Neural progenitor cell (in vitro differentiated cells): ENCODE measurements at places on chromosomes 7 and 10. TPM values are rescaled to one million over a fixed set of nuclear protein-coding genes. Genes with fewer than 3 reads are reported as not detected.

ADAM22 gene
- 10.7 and 13.7 TPM in 2 replicates for total RNA-seq

SPAM1 gene
- total RNA-seq, result not detected in 2 replicates

SPDYE11 gene
- total RNA-seq, result not detected in 2 replicates

DNA sequence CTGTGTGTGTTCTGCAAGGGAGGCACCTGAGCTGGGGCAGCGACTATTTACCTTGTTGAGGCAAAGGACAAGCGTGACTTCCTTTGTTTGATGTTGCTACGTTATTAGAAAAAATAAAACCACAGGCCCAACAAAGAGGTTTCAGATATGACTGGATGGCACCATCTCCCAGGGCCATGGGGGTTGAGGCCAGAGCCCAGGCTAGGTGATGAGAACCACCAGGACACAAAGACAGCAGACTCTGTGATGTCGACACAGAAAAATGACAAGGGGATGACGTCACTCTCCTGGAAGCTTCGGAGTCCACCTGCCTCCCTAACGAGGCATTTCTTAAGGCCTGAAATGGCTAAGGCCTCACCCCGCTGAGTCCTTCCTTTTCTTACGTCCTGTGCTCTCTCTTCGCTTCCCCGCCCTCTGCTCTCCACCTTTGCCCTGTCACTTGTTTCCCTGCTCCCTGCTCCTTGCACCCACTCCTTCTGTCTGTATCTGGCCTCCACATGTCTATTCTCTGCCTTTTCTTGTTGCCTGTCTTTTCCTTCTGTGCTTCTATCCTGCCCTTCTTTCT is 83.0 kb upstream of the ADRB1 start:
- peak; percentile 26 for DNase-seq

GRCh38 chr7:96657347-96658021 is 52.2 kb downstream of the SEM1 start:
- DNase-seq, result peak; percentile 88
